ENCODE measurements at places on chromosomes 2 and 18. TPM values are rescaled to one million over a fixed set of nuclear protein-coding genes. Genes with fewer than 3 reads are reported as not detected.
A peak's percentile ranks its signal among the peaks of the same experiment; 100 is the strongest.

DNA sequence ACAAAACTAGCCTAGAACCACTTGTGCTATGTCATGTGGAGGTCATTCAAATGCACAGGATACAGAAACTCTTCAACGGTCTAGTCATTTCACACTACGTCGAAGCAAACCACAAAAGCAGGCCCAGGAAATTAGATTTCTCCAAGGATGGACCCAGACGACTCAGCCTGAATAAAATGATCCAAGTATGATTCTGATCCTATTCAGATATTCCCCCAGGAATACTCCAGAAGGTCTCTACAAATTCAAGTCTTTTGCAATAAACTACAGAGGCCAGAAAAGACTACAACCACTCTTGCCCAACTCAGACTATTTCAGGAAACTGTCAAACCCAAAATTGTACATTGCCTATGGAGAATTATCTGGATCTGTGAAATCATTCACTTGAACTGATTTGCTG, 422.5 kb downstream of the METTL4 start:
- no peak for DNase-seq

GRCh38 chr2:37589298-37589697, 82.1 kb downstream of the CDC42EP3 start:
- no peak for DNase-seq

DNA sequence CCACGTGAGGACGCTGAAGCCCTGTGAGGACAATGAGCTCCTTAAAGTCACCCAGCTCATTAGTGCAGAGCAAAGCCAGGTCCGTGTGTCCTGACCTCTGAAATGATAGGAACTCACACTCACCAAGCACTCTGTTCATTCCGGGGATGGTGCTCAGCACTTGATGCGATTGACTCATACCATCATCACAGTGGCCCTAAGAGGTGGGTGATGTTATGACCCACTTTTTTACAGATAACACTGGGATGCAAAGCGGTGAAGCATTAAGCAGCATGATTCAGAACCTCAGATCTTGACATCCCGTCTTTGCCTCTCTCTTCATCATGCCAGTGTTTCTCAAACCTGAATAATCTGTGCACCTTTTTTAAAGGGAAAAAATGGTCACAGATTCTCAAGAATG, 234.8 kb downstream of the ALPK2 start:
- DNase-seq: no peak

DNA sequence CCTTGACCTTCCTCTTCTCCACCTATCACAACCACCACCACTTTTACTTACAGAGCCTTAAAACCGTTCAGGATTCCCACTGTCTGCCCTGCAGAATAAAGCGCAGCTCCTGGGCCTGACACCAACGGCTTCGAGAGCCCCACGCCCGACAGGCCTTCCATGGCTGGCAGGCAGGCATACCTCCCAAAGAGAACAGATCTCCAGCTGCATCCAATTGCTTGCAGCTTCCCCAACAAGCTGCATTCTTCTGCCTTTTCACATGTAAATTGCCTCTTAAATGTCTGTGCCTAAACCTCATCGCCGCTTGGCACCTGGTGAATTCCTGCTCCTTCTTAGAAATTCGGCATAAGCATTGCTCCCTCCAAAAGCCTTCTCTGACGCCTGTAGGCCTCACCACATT, 31.5 kb upstream of the FAM124B start:
- DNase-seq: no peak

DNA sequence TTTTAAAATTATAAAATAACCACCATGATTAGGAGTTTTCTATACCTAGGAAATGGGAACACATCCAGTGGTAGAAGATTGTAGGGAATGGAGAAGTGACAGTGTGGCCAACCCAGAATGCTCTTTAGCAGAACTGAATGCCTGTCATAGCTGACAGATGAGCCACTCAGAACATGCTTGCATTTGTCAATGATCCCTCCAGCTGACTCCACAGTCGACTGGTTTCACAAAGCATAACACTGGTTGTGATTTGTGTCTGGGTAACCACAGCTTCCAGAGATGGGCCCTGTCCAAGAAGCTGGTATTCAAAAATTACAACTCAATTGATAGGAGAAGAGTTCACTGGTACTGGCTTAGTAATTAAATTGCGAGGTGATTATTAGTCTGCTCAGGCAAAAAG, 9.0 kb upstream of the CTIF start:
- DNase-seq: no peak

GRCh38 chr2:104944495-104944894, 90.6 kb downstream of the POU3F3 start:
- DNase-seq: no peak

DNA sequence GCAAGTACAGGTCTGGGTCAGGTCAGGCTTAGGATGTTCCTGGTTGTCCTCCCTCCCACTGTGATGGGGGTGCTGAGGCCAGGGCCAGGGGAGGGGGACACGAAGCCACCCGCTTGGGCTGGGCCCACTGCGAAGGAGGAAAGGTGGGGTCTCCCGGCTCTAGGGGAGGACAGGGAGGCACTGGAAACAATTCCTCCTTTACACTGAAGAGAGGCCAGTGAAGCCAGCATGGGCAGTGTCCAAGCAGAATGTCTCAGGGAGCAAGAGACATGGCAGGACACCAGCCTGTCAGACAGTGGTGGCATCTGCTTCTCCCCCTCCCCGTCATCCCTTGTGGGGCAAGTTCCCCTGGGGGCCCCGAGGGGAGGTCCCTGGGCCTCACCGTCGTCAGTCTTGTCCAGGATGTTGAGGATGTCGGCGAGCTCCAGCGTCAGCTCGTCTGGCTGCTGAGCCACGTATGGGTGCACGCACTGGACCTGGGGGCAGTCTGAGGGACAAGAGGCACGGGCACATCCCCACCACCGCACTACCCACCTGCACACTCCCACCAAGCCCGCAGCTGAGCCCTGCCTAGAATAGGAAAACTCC, 10.8 kb downstream of the SNORC start:
- peak; percentile 49 for DNase-seq

- no peak for DNase-seq
These were observed 72.0 kb downstream of the POLE4 start for GRCh38 chr2:75030218-75031009.

DNA sequence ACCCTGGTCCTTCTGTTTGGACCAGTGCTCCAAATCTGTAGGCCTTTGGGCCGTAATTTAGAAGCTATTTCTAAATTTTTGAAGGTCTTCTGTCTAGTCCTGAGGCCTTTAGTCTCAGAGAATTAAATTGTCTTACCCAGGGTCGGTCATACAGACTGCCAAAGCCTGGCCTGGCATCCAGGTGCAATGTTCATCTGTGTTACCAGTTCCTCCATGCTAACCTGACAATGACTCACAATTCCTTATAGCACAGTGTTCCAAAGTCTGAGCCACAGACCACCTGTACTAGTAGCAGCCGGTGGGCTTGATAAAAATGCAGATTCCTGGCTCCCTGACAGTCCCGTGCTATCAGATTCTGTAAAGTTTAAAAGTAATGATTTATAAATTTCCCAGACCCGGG, 77.7 kb upstream of the MAP4K3 start:
- DNase-seq: no peak

DNA sequence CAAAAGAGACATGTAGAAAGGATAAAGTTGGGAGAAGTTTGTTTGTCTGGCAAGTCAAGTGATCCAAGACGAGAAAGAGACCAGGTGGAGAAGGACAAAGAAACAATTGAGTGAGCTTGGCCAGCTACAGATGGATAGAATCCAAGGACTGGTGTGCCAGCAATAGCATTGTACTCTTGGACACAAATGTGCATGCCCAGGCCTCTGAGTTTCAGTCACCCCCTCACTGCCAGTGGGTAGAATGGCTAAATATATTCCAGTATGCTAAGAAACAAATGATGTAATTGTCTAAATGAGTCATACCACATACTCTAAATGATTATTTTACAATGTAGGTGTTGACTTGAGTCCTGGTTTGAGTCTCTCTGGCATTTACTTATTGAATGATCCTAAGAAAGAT, 881.3 kb downstream of the LRRTM4 start:
- DNase-seq: no peak

DNA sequence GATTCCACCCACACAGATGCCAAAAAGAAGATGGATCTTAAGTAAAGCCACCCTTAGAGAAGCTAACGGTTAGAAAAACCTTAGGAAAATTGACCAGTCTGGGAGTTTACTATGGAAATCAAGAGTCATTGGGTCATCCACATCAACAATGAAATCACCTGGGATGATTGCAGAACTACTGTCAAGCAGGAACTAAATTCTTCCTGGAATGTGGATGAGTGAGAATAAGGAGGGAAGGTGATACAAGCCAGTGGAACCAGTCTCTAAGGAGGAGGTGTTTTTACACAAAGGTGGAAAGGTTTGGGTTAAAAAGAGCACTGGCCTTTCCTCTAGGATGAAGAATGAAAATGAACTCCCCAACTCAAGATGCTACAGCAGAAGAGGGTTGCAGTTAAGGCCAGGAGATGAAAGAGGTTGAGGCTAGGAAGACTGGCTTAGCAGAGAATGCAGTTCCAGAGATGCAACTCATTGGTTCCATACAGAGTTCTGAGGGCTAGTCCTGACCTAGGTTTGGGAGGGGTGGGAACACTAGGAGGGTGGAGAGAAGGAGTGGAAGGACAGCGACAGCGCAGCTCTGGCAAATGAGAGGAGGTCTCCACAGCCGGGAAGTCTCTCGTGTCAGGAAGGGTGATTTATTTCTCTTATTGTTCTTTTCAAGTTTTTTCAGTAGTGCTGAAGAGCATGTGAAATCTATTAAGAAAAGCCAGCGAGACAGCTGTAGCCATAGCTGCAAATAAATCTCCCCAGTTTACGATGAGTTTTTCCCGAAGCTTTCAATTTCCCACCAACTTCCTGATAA, 27.7 kb upstream of the KDM3A start:
- DNase-seq: no peak

DNA sequence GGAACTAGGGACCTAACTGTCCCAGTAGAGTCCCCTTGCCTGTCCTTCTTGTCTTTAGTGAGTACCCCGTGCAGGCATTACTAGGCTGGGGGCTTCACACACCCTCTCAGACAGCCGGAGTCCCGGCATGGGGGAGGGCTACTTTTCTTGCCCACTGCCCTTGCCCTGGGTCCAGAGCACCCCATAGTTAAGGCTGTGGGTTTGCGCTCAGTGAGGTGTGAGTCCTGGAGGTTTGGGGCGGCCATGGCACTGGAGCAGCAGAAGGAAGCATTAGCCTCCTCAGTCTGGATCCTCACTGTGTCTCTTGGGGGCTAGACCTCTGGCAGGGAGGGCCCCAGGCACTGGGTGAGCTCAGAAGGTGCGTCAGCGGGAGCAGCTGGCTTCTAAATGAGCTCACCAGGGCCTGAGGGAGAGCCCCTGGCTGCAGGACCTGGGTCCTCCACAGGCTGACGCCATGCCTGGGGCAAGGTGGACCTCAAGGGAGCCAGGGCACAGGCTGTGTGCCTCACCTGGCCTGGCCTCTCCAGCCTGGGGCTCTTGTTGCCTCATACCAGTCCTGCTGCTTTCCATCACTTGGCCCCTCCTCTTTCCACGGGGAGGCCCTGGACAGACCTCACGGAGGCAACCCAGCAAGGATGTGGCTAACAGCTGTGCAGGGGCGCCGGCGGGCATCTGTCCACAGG, 27.4 kb downstream of the HS6ST1 start:
- peak; percentile 65 for DNase-seq

DNA sequence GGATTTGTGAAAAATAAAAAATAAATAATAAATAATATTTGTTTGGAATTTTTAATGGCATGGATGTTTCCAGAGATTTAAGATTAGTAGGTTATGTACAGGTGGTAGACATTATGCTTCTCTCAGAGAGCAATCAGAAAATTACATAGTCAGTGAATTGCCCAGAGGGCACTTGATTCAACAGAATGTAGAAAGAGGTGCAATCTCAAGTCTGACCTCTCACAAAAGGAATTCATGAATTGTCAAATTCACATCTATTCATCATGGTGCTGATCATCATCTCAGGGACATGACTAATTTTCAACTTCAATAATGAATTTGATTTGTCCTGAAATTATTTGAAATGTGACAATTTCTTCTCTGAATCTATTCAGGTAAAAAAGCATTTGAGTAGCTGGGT, 172.5 kb downstream of the PDE11A start:
- no peak for DNase-seq

GRCh38 chr2:30259071-30259470, 27.7 kb downstream of the LBH start:
- no peak for DNase-seq

DNA sequence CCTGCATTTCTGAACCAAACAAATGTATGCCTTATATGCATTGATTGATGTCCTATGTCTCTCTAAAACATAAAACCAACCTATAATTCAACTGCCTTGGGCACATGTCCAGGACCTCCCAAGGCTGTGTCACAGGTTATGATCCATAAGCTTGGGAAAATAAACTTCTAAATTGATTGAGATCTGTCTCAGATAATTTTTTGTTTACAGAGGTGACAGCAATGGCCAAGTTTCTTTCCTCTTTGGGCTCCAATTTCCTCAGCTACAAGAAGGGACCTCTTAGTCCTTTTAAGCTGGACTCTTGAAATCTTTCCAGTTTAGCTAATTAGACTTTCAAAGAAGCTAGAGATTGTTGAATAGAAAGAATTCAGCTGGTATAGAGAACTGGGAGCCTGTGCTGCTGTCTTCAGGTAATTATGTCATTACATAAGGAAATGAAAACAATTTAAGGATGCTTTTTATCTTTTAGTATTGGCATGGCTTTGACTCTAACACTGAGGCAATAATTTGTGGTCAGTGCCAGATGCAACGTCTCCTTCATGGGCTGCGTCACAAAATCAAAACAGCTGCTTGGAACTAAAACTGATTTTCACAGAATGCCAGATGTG, 412.1 kb upstream of the TRIB2 start:
- no peak for DNase-seq

- no peak for DNase-seq
These were observed 10.7 kb upstream of the GYPC start for GRCh38 chr2:126645211-126645618.

DNA sequence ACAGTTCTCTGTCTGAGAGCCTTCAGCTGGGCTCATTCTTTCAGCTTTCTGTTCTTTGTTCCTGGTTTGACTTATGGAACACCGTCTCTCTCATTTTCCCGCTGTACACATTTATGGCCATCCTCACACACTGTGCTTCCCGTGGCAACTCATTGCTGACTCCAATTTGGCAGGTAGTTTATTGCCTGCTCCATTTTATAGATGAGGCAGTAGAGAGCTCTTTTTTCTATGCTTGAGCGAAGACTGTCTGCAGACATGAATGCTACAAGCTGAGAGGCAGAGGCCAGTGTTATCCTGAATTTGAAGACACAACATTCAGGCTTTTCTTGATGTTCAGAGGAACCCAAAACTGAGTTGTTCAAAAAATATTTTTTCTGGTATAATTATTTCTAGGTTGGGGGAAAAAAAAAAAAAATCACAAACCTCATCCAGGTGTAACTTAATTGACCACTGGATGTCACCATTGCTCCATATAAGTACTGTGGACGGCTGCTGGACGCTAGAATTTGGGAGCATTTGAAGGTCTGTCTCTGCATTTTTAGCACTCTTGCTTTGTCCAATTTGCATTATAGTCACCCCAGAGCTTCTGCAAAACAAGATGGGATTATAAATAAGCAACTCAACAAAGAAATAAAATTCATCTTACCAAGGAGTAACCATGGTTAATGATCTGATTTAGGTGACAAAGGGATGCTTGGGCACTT, 83.5 kb downstream of the HRH4 start:
- no peak for DNase-seq

GRCh38 chr2:29844713-29845326, 76.6 kb downstream of the ALK start:
- DNase-seq: no peak

CD207 gene
- total RNA-seq: 0.41 TPM

VIT gene
- 21.6 TPM for total RNA-seq

AQP4 gene
- 24.6 TPM for total RNA-seq

ALLC gene
- not detected for total RNA-seq

UCN gene
- total RNA-seq: 0.84 TPM

Data from Right ventricle myocardium inferior (tissue), 1 donor.